HS-5 (cell line): ENCODE measurements at places on chromosomes 2 and 18.

- no peak for DNase-seq
Observed at GRCh38 chr2:54226260-54226659, 29.8 kb downstream of the TSPYL6 start.

DNA sequence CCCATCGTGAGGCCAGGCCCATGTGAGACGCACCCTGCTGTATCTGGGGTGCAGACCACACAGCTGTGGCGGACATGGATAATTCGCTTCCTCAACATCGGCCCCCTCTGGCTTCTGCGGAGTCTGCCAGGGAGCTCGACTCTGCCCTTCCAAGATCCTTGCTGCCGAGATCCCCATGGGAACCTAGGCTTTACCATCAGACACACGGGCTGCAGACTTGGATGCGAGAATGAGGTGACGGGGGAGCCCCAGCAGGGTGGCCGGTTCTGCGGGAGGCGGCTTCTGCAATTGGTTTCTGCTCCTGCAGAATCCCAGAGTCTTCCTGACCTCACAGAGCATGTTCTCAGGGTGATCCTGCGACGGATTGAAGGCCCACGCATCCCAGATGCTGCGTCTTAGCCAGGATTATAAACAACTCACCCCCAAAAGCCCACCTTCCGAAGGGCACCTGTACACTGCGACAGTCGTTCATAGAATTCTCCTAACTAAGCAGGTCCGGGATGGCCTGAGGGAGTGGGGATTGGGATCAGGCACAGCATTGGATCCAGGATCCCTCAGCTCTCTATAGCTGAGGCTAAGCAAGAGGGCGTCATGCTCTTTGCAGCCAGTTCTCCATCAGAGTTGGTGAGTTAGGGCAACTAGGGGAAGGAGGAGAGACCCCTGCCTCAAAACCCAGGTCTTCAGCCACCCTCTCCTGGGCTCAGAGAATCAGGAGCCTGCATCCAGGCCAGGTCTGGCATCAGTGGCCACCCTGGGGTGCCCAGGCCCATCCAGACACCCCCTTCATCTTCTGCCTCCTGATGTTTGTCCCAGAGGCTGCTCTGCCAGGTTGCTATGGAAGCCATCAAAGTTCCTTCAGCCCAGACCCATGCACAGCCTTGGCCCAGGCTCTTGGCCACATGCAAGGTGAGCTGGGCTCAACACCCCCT lies 74.7 kb upstream of the SNTG2 start:
- DNase-seq: no peak

DNA sequence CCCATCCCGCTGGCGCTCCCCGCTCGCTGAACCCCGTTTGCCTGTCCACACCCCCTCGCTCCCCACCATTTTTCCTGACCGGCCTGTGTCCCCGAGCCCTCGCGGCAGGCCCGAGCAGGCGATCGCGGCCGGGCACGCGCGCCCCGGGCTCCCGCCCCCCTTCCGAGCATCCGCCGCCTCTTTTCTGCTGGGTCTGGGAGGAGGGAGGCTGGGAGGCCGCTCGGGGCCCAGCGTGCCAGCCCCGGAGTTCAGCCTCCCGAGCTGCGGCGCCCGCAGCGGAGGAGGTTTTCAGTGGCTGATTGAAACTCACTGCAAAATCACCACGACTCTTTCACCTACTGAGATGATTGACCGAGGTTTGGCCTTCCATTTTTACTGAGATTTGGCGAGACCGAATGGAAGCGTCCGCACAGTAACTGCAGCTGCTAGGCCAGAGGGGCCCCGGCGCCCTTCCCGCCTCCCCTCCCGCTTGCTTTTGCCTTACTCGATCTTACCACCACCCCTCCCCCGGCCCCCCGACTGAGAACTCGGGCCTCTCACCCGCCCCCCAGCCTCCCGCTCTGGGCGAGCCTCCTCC lies 4.8 kb downstream of the SOX11 start:
- no peak for DNase-seq

GRCh38 chr2:218218268-218219185 lies 1.5 kb downstream of the ARPC2 start:
- no peak for DNase-seq

DNA sequence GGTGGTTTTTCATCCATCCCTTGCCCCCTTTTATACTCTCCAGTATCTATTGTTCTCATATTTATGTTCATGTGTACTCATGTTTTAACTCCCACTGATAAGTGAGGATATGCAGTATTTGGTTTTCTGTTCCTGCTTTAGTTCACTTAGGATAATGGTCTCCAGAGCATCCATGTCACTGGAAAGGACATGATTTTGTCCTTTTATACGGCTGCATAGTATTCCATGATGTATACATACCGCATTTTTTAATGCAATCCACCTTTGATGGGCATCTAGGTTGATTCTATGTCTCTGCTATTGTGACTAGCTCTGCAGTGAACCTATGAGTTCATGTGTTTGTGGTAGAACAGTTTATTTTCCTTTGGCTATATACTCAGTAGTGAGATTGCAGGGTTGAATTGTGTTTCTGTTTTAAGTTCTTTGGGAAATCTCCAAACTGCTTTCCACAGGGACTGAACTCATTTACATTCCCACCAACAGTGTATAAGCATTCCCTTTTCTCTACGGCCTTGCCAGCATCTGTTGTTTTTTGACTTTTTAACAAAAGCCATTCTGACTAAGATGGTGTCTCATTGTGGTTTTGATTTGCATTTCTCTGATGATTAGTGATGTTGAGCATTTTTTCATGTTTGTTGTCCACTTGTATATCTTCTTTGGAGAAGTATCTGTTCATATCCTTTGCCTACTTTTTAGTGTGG lies 420.2 kb downstream of the THSD7B start:
- DNase-seq: no peak

DNA sequence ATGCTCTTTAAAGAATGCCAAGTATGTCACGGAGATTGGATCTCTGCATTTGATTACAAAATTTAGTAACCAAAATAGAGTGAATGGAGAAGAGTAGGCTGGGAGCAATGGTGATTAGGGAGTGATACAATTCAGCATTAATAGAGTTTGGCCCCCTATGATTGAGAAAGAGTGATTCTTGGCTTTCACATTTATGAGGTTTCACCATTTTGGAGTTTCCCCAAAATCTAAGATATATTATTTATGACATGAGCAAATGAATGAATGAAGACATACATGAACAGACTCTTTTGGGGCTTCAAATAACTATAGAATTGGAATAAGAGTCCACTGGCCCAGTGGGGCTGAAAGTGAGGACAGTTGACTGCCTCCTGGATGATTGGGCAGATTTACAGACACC lies 255.2 kb downstream of the LPIN1 start:
- no peak for DNase-seq

- DNase-seq: peak; percentile 53
Observed at GRCh38 chr18:50836521-50836957, 16.7 kb upstream of the MRO start.

DNA sequence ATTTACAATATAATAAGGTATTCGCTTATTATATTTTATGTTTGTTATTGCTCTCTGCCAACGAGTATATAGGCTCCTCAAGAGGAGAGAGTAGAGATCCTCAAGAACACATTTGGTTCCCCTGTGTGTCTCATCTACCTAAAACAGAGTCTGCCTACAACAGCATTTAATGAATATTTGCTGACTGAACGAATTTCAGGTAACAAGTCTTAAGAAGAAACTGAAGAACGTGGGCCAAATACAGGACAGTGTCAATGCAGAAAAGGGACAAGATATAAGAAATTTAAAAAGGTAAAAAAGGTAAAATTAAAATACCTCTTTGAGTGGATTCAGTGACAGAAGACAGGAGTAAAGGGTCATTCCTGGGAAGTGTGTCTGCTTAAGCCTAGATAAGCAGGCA lies 129.2 kb downstream of the HNMT start:
- DNase-seq: no peak

- DNase-seq: no peak
Observed at GRCh38 chr2:222434204-222434603, 9.9 kb downstream of the SGPP2 start.

DNA sequence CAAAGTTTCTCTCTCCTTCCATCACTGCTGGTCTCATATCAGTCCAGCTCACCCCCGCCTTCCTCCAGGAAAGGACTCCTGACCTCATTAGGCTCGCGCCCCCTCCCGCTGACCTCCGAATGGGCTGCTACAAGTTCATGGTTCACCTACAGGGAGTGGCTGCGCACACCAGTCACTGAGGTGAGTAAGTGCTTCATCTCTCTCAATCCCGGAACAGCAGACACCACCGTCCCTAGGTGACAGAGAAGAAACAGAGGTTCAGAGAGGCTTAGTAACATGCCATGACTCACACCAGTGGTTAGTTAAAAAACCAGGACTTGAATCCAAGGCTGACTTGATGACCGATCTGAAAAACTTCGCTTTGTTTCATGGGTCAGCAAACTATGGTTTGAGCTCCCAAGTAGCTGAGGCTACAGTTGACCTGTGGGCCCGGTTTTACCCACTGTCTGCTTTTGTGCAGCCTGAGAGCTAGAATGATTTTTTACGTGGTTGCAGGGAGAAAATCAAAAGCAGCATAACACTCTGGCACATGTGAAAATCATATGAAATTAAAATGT lies 42.0 kb downstream of the ZFP36L2 start:
- DNase-seq: peak; percentile 10

DNA sequence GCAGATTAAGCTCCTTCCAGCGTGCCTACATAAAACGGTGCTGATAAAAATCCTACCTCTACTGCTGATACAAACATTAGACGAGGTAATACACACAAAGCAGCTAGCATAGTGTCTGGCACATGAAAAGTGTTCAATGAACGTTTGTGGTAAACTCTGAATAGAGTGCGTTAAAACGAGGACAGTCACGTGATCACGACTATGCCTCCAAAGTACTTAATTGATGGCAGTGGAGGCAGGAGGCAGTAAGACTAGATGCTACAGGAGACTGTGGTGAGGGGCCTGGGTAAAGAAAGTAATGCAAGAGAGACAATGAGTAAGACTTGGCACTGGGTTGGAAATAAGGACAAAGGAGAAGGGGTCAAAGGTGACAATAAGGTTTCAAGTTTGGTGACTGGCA lies 32.1 kb upstream of the LHCGR start:
- DNase-seq: no peak

GRCh38 chr2:58131191-58132011 lies 84.8 kb downstream of the VRK2 start:
- no peak for DNase-seq

GRCh38 chr2:38850045-38850444 lies 25.7 kb downstream of the DHX57 start:
- no peak for DNase-seq

DNA sequence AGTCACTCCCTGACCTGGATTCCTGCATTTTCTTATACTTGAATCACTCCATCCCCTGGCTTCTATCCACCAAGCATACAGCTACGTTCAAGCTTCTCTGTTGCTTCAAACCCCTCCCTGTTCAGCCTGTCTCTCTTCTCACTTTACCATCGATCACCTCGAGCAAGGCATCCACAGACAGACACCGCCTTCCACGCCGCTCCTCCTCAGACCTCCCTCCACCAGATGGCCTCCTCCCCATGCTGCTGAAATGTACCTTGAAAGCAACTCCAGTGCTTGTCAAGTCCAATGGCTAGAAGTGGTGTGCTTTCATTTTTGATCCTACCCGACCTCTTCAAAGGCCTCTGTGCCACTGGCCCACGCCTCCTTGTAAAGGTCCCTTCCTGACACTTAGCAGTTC lies 131.3 kb upstream of the ACAA2 start:
- no peak for DNase-seq

DNA sequence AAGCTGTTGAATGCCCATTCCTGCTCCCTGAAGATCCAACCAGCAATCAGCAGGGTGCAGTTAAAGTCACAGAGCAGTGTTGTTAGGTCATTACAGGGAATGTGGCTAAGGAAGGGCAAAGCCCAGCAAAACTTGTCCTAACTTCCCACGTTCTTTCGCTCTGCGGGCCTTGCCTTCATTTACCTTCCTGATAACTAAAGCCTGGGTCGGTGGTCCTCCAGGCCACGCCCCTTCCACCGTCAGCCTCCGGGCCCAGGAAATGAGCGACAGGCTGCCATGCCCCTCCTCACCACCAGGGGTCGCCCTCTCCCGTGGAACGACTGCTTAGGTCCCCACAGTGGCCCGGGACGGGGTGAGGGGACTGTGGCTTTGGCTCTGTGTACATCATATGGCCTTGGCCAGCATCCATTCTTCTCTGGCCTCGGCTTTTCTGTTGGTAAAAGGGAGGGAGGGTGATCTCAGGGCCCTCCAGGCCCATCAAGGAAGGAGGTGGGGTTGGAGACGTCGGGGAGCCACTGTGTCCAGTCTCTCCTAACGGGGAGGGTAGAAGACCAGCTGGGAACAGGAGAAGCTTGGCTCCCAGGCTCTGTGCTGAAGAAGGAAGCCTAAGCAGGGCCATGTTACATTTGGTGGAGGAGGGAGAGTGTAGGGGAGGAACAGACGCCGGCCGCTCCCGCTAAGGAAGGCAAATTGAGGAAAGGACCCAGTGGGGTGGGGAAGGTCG lies 2.2 kb downstream of the SH2D6 start:
- no peak for DNase-seq

DNA sequence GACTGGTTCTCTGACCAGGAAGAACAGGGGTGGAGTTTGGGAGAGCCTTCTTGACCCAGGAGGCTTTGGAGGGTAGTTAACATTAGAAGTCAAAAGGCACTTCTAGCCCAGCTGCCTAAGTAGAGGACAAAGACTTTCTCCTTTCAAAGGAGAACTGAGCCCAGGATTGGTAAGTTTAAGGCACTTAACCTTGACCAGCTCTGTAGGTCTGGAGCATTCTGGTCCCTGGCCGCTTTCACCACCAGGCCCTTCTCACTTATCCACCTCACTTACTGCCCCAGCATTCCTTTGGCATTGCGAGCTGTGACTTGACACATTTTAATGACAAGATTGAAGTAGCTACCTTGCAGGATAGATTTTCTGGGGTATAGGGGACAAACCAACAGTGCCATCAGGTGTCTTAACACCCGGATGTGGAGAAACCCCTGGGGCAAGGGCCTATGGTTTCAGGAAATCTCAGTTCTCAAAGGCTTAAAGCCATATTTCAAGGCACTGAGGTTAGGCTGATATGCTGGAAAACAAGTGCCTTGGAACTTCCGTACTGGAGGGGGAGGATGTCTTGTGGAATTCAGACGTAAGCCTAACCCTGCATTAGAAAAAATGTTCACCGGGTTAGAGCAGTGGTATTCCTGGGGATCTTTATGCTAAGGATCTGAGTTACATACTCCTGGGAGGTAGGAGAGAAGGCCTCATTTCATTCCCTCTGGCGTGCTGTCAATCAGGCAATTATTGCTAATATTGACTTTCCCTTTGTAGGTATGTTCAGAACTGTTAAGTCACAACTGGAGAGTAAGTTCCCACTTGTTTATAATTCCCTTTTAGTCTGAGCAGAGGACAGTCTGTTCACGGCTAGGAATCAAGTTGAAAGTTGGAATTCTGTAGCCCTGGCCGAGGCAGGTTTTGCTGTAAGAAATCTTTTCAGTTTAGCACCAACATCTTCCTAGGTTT lies 4.3 kb downstream of the C2orf68 start:
- no peak for DNase-seq

- no peak for DNase-seq
Observed at GRCh38 chr2:55239656-55240222, 7.3 kb downstream of the RPS27A start.

DNA sequence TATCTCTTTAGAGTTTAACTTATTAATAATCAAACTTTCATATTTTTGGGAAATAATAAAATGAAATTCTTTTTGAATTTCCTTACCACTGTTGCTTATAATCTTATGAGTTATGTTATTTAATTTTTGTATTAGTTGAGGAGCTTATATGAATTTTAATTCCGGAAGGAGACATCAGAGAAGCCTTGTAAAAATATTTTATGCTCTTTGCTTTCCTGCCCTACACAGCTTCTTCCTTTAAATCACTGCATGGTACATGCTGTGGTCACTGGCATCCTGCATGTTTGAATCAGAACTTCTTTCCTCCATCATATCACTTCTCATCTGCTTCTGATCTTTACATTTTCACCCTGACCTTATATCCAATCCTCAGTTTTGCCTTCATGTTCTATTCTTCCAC lies 266.7 kb upstream of the ZSWIM2 start:
- no peak for DNase-seq

- DNase-seq: no peak
Observed at GRCh38 chr2:44596537-44597320, 235.0 kb downstream of the CAMKMT start.
